ENCODE measurements at places on chromosomes 13 and 19. TPM values are rescaled to one million over a fixed set of nuclear protein-coding genes. Genes with fewer than 3 reads are reported as not detected.

GRCh38 chr13:80173224-80173623 is 167.7 kb downstream of the SPRY2 start:
- no peak for DNase-seq

DNA sequence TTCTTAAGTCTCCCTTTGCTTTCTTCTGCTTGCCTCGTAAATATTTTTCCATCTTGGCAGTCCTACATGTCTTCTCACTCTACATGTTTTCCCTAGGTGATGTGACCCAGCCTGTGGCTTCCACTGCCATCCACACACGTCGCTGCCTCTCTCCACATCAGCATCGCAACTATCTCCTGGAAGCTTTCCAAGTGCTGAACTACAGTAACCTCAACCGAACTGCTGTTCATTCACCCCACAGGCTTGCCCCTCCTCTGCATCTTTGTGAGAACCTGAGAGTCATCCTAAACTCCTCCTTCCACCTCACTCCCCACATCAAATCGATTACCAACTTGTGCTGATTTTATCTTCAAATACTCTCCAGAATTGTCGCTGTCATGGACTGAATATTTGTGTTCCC is 41.2 kb upstream of the USPL1 start:
- peak; percentile 23 for DNase-seq

Gene KIR3DL3
- not detected for total RNA-seq

- DNase-seq = no peak
Observed at GRCh38 chr19:23596872-23597271, 90.1 kb downstream of the ZNF675 start.

Gene FCAR
- 0.65 TPM for total RNA-seq

Gene TMPRSS9
- not detected for total RNA-seq

GRCh38 chr13:94799299-94799698 is 87.0 kb upstream of the SOX21 start:
- no peak for DNase-seq

DNA sequence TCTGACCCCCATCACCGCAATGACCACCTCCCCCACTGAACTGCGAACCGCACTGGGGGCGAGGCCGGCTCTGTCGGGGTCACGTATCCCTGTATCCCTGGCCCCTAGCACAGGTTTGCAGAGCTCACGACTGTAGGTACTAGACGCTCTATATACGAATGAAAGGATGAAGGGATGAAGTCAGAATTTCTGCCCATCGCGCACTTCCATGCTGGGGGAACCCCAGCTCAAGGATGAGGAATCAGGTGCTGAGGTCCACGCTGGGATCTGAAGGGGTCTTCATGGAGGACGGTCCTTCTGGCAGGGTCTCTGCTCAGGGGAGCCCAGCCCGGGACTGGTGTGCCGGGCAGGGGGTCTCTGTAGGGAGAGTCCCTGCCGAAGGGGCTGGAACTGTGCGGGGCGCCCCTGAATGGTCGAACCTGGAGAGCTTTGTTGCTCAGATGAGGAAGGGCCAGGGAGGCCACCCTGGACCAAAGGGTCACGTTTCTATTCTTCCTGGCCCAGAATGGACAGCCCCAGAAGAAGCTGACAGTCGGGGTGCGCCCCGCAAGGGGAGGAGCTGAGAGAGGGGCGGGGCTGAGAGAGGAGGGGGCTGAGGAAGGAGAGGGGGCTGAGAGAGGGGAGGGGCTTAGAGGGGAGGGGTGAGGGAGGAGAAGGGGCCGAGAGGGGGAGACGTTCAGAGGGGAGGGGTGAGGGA is 37.9 kb upstream of the SEMA6B start:
- DNase-seq = peak; percentile 32

Gene ERCC2
- total RNA-seq = 13.0 TPM

GRCh38 chr19:46368116-46368515 is 21.2 kb downstream of the PPP5C start:
- DNase-seq = no peak

Gene IQCN
- total RNA-seq = 1.3 TPM

GRCh38 chr13:99614465-99614885 is 113.2 kb downstream of the TM9SF2 start:
- no peak for DNase-seq

DNA sequence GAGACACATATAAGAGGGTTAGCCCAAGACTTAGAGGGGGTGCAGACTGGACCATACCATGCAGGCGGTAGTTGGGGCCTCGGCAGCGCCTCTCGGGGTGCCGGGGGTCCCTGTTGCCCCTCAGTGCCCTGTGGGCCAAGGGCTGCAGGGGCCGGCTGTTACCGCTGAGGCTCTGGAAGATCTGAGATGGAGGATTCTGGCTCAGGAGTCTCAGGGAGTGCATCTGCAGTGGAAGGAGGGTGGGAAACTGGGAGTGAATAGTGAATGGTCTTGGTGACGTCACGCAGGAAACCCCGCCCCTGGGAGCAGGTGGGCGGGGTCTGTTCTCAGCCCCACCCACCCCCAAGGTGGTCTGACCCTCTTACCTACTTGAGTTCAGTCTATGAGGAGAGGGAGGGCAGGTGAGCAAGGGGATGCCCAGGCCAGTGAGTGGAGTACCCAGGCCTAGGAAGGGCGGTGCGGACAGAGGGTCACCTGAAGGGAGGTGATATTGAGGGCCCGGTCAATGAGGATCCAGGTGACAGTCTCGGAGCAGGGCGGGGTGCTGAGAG is 1.7 kb upstream of the DBP start:
- DNase-seq = no peak

- no peak for DNase-seq
Observed at GRCh38 chr13:26200811-26201210, 21.3 kb downstream of the RNF6 start.

GRCh38 chr13:27972478-27972820 is 3.3 kb upstream of the CDX2 start:
- DNase-seq = no peak

DNA sequence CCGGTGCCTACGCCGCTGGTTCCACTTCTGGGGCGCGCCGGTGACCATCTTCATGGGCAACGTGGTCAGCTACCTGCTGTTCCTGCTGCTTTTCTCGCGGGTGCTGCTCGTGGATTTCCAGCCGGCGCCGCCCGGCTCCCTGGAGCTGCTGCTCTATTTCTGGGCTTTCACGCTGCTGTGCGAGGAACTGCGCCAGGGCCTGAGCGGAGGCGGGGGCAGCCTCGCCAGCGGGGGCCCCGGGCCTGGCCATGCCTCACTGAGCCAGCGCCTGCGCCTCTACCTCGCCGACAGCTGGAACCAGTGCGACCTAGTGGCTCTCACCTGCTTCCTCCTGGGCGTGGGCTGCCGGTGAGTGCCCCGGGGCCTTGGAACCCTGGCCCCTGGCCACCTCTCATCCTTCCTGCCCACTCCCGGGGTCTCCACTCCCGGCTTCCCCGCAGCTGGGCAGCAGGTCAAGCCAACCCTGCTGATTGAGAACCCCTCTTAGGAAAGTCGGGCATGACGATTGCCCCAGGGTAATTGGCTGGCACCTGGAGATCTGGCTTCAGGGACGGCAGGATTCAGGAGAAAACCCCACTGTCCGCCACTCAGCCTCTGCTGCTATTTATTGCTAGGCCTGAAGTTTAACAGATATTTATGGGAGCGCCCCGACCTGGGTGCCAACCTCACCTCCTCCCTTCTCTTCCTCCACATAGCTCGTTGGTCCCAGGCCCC is 39.1 kb downstream of the TRPM4 start:
- DNase-seq = peak; percentile 31

DNA sequence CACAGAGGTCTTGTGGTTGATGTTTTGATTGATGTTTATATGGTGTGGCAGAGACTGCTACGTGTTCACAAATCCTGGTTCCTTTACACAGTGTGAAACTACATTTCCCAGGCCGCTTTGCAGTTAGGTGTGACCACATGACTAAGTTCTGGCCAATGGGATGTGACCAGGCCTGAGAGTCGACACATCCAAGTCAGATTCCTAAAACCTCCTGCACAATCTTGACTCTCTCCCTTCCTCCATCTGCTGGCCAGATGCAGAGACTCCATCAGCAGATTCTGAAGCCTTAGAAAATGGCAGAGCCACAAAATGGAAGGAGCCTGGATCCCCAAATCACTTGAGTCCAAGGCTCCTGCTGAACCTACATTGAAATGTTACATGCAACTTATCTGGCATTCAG is 12.6 kb downstream of the CD37 start:
- no peak for DNase-seq

Gene NXNL1
- total RNA-seq = not detected

DNA sequence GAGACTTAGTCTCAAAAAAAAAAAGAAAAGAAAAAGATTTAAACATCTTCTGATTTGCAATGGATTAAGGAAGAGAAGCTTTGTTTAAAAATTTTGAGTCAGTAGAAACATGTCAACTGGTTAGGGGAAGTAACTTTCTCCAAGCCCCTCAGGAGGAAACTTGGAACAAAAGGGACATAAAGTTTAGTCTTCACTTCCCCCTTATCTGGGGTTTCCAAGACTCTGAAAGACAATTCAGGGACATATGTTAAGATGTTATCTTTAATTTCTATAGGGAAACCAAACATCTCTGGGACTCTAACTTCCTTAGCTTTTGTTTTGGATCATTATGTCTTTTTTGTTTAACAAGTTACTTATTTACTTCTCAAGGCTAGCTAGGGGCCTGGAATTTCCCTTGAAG is 20.1 kb upstream of the MRI1 start:
- DNase-seq = no peak

DNA sequence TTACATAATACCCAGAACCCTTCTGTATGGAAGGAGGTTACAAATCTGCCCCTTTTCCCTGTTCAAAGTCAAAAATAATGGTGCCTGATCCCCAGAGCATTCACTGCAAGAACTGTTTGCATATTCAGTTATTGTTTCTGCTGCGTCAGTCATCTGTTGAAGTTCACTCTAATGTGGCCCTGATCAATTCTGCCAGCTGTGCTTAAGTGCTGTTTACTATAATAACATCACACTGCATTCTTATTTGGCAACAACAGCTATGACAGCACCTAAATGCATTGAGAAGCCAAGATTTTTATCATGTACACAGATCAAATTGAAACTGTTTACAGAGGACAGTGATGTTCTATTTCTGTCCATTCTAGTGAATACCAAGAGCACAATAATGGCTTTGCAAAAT is 115.9 kb downstream of the DACH1 start:
- no peak for DNase-seq

DNA sequence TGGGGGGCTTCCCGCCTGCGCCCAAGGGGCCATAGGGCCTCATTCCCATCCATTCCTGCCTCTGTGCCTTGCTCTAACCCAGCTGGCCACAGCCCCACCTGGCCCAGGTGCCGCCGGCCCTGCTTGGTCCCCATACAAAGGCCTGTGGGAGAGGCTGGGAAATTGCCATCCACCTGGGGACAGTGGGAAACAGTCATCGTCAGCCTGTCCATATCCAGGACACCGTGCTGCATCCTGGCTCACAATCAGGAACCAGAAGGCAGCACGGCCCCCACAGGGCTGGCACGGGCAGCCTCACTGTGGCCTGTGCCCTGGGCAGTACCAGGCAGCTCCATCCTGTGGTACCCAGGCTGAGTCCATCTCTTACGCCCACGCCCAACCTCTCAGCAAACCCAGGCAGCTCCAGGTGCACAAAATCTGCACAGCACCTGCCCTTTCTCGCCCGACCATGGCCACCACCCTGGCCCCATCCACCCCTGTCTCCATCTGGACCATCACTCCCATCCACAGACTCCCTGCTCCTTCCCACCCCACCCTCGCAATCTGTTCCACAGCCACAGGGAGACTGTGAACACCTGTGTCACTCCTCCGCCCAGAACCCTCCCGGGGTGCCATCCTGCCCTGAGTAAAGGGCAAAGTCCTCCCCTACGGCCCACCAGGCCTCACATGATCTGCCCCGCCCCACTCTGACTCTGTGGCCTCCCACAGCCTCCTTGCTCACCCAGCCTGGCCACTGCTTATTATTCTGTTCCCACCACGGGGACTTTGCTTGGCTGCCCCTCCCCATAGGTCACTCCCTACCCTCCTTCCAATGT is 21.1 kb upstream of the FBXO27 start:
- no peak for DNase-seq

DNA sequence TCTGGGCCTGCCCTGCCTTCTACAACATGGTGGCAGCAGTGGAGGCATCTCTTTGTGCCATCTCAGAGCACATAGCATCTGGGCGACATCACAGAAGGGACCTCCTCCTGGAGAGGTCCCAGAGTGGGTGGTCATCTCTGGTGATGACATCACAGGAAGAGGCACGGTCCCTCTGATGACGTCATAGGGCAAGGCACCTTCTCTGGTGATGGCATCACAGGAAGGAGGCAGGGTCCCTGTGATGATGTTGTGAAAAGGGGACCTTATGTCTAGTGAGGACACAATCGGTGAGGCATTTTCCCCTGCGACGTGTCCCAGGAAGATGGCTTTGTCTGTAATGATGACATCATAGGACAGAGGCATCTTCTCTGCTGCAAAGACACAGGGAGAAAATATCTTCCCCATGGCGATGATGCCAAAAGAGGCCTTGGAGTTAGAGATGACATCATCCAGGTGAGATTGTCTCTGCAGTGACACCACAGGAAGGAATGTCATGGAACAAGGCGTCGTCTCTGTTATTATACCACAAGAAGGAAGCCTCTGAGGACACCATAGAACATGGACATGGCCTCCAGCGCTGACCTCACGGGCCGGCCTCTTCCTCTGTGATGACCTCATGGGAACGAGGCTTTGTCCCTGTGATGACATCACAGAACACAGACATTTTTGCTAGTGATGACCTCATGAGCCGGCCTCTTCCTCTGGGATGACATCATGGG is 10.7 kb downstream of the SHISA7 start:
- no peak for DNase-seq

DNA sequence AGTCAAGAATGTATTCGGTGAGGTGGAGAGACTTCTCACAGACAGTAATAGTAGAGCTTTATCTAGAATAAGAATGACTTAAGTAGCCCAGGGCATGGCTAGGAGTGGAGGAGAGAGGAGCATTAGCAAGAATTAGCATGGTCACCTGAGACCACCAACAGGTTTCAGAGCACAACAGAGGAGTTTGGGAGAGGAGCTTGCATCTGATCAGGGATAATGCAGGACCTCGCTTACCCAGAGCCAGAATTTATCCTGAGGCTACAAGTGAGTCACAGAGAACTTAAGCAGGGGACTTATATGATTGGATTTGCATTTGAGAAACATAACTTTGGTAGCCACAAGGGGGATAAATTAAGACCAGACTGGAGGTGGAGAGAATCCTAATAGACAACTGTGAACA is 102.1 kb upstream of the FNDC3A start:
- no peak for DNase-seq

Data from left cardiac atrium (tissue), 4 donors.